ENCODE measurements at places on chromosomes 7 and 10.

GRCh38 chr7:43004082-43004481, 71.9 kb downstream of the MRPL32 start:
- no peak for DNase-seq

DNA sequence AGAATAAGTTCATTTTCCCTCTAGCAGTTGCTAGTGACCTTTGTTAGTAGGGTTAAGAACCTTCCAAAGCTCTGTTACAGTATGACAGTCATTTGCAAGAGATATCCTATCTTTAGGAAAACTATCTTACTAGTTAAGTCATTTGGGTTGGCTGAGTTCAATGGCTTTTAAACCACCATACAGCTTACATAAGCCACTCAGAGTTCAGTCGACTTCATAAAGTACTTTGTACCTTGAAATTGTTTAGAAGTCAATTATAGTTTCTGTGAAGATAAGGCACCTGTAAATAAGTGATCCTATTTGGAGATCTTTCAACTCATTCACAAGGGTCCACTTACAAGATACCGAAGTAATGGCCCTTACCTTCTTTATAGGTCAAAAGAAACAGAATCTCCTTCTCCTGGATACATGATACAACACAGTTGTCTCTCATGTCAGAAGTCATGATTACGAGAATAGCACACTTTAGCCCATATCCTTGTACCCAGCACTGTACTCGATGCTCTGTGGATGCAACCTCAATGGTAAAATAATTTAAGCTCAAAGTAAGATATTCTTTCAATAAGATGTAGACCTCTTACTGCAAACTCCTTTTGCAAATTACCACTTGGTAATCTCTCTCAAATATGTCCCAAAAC, 11.9 kb upstream of the ABCC2 start:
- no peak for DNase-seq

DNA sequence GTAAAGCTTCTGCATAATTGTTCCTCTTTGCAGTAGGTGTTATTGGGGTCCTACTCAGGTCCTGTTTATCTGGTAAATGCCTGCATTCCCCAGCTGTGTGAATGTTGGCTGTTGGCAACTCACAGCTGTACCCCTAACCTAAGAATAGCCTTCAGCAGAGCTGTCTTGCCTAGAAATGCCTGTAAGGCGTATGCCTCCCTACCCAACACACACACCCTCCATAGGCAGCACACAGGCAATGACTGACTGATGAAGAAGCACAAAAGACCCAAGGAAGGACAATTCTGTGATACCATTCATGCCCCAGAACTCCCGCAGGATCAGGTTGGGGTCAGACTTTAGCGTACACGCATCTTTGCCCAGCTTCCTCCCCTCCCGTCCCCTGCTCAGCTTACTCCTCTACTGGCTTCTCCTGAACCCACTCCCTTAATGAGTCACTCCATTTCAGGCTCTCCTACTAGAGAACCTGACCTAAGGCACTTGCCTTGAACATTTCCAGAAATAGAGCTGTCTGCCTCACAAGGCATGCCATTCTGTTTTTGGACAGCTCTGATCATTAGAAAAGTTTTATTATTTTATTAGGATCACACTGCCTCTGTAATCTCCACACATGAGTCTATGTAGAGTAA, 99.2 kb upstream of the PIK3CG start:
- no peak for DNase-seq

DNA sequence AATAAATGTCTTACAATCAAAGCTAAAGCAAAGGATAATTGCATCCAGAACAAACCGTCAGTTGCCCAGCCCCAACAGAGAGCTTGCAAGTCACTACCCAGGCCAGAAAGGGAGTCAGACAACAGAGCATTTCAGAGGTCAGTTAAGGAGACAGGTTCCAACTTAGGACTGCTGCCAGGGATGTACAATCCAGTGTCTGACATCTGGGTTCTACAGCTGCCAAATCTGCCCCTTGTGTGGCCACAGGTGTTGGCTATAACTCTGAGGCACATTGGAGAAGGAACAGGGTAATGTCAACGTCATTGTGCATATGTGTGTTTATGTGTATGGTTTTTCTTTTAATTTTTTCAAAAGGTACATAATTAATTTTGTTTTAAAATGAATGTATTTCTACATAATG, 85.2 kb upstream of the GLCCI1 start:
- no peak for DNase-seq

- DNase-seq: no peak
Measured at GRCh38 chr10:5070648-5071410, 23.4 kb upstream of the AKR1C3 start.

DNA sequence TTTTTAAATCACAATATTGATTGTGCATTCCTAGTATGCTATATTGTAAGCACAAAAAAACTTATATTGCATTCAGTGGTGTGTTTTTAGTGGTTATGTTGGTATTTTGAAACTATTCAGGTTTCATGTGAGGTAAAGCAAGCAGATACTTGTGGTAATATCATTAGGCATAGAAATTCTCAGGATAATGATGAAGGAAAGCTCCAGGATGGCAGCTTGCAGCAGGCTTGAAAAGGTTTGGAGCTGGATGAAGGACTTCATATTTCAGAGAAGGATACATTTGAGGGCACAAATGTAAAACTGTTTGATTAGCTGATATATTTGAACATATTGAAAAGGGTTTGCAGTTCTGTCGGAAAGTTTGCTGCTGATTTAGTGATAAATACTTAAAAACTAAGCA, 17.5 kb downstream of the TRIM24 start:
- DNase-seq: no peak

DNA sequence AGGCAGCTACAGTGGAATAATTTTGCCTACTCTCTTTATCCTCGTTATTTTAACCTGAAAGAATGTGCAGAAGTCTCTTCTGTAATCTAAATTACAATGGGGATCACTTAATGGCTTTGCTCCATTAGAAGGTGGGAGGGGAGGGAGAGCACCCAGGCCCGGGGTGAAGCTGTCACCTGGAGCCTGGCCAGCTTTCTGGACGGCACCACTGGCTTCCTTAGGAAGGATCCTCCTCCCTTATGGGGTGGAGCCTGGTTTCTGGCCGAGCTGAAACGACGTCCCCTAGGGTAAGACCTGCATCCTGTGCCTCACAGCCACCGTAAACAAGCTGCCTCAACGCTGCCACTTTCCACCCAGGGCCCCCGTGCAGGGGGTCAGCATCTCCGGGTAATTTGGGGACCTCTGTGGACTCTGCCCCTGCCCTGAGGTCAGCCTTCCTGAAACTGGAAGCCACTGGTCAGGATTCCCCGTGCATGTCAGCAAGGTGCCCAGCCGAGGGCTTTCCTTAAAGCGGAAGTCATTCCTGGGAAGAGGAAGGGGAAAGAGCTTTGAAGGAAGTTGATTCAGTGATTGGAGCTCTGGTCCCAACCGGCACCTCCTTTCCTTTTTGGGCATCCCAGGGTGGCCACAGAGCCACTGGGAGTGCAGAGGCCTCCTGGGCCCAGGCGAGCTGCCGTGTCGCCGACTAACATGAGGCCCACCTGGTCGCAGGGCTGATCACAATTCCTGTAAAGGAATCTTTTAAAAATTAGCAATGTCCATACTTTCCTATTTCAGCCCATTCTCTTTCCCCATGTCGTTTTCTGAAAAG, 569.1 kb downstream of the DNAJB6 start:
- DNase-seq: no peak

- DNase-seq: no peak
Measured at GRCh38 chr10:46330894-46331293, 44.1 kb downstream of the ANTXRL start.

- DNase-seq: no peak
Measured at GRCh38 chr7:30366606-30367005, 82.2 kb downstream of the ZNRF2 start.

GRCh38 chr10:101301111-101301731, 52.7 kb upstream of the BTRC start:
- no peak for DNase-seq

- no peak for DNase-seq
Measured at GRCh38 chr7:139940866-139941265, 111.8 kb downstream of the TBXAS1 start.

DNA sequence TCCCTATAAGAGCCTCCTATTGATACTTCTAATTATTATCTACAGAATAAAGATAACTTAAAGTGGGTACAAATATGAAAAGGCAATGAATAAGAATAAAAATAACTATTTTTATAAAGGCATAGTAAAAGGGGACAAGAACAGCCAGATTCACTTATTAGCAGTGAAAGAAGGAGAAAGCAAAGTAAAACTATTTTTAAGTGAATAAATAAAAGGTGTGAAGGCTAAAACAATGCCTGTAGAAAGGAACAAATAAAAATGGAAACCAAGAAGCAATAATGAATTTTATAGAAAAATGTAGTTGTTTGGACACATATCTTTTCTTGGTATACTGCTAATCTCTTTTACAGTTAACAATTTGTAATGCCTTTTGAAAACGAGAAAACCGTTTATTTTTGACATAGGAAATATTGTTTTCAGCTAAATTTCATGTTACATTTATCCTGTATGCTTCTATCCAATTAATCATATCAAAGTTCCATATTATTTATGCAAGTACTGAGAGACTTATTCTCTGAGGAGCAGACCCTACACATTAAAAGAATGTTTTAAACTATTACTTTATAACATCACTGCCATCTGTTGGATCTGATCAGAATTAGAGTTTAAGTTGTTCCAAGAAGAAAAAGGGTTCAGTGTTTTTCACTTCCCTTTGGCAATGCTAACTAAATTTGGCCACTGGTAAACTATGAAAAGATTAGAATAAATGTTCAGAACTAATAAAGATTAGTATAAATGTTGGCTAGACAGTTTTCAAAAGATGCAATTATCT, 59.1 kb downstream of the ARMC3 start:
- DNase-seq: no peak

DNA sequence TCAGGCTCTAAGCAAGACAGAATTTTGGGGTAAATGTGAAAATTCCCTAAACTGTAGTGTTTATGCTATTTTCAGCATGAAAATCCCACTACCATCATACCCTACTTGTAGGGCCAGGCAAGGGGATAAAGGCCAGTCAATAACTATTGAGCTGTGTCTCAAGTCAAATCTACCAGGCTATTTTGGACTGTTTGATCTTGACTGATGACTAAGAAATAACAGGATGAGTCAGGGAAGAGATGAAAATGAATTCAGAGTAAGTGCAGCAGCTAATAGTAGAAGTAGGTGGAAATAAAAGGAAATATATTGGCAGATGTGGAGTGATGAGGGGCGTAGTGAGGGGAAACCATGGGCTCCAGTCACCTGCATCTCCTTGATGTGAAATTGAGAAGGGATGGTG, 225.8 kb upstream of the PHYHIPL start:
- no peak for DNase-seq

DNA sequence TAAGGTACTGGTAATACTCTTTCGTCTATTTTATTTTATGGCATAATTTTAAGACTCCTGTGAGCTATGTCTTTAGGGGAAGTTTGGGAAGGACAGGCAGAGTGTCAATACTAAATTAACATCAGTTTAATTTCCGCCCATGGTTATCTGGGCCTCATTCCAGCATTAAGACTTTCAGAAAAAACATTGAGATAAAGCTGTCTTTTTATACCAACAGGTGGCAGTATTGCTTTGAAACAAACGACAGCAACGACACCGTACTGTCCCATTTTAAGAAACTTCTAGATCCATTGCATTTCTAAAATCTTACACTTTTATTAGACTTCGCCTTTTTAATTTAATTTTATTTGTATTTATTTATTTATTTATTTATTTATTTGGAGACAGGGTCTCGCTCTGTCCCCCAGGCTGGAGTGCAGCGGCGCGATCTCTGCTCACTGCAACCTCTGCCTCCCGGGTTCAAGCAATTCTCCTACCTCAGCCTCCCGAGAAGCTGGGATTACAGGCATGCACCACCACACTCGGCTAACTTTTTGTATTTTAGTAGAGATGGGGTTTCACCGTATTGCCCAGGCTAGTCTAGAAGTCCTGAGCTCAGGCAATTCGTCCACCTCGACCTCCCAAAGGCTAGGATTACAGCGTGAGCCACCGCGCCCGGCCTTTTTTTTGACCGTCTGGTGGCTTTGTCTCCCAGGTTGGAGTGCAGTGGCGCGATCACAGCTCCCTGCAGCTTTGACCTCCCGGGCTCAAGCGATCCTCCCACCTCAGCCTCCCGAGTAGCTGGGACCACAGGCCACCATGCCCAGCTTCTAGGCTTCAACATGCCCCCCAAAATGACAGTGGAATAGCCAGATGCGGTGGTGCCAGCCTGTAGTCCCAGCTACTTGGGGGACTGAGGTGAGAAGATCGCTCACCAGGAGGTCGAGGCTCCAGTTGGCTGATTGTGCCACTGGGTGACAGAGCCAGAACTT, 78.7 kb upstream of the C1GALT1 start:
- no peak for DNase-seq

GRCh38 chr7:42189535-42189934, 47.5 kb downstream of the GLI3 start:
- no peak for DNase-seq

DNA sequence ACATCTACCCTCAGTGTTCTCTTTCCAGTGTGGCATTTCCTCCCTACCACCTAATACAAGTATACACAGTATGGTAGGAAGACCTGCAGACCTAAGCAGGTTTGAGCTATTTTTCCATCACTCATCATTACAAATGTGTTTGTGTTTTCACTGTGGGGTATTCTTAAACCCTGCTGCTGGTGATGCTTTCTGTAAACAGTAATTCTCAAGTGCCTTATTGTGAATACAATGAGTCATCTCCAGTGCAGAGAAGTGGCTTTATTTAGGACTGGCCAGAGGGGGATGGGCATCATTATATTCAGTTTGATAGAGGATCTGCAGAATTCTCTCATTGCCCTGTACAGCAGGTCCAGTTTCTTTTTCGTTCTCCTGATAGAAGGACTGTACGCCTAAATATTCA, 63.7 kb downstream of the GRM8 start:
- no peak for DNase-seq

GRCh38 chr10:128973221-128973620, 493.8 kb upstream of the MGMT start:
- no peak for DNase-seq

GRCh38 chr7:37494926-37495325, 46.3 kb upstream of the ELMO1 start:
- DNase-seq: no peak

DNA sequence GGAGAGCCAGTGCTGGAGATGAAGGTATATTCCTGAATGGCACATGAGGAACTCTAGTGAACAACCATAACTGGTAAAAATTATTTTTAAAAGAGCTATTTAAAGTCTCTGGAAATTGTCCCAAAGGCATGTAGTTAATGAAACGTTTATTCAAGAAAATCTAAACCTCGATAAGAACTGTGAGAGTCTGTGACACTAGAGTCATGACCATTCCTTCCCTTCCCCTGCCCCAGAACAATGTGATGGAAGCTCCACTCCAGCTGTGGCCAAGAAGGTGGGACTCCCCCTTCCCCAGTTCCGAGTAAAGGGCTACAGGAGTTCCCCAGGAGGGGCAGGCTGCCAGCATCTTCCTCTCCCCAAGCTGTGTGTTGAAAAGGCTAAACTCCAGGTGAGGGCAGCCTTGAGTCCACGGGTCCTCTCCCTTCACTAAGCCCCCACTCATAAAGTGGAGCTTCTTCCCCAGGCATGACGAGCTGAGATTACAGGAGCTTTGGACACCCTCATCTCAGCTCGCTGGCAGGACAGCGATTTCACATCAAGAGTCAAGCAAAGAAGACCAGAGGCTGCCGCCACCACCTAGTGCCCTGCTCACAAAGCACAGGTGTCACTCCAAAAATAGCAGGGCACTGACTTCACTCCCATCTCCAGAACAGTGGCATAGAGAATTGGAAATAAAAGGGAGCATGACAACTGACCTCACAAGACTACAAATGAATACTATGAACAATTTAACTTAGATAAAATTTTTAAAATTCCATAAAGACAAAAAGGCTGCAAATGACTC, 68.5 kb downstream of the NHLRC2 start:
- DNase-seq: no peak

- no peak for DNase-seq
Measured at GRCh38 chr7:30351724-30352123, 67.3 kb downstream of the ZNRF2 start.

GRCh38 chr7:106288263-106288662, 3.5 kb upstream of the NAMPT start:
- no peak for DNase-seq

Data from stimulated activated CD8-positive, alpha-beta memory T cell treated with anti-CD3 and anti-CD28 coated beads, Interleukin-4, amount 100 ng/mL, for 1 hour (primary cell).